Left lung (tissue), 14 donors: ENCODE measurements at places on chromosomes 5 and 9. TPM values are rescaled to one million over a fixed set of nuclear protein-coding genes. Genes with fewer than 3 reads are reported as not detected.

The FGF10 gene
- polyA plus RNA-seq = 43.9 TPM

DNA sequence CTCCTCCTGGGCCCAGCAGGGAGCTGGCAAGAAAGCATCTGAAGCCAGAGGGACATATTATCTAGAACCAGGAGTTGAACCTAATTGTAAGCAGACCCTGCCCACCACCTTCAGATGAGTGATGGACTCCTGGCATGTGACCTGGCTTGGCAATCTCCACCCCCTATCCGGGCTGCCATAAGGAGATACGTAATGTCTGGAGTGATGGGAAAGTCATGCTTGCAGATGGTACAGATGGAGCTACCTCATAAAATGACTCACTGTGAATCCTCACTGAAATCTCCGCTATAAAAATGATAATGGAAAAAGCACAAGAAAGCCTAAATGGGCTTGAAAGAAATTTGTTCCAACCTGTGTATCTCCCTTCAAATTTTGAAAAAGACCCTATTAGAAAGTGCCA, 157.5 kb downstream of the DMRT2 start:
- no peak for DNase-seq

The CCDC192 gene
- polyA plus RNA-seq = 1.4 TPM

DNA sequence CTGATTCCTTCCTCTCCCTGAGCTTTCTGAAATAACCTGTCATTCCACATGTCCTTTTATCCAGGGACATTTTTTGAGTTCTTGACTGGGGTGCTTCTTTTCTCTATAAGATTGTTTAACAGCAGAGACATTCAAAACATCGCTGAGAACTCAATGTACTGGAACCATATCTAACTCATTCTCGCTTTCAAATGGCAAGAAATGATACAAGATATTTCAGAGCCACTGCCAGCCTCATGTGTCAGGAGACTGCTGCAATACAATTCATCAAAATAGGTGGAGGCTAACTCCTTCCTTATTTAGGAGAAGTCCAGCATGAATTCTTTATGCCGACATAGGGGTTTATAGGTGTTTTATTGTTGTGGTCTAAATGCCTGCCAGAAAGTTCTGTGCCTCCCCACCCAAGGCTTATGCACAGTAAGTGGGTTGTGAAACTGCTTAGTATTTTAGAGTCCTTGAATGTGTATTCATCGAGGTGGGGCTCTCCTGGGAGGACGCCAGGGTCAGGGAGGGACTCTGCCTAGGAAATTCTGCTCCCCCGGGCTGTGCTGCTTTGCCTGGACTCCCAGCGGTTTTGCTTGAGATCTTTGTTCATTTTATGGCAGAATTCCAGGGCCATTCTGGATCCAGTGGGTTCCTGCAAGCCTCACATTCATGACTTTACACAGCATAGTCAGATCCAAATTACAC, 53.9 kb downstream of the ZNF474 start:
- peak; percentile 62 for DNase-seq

DNA sequence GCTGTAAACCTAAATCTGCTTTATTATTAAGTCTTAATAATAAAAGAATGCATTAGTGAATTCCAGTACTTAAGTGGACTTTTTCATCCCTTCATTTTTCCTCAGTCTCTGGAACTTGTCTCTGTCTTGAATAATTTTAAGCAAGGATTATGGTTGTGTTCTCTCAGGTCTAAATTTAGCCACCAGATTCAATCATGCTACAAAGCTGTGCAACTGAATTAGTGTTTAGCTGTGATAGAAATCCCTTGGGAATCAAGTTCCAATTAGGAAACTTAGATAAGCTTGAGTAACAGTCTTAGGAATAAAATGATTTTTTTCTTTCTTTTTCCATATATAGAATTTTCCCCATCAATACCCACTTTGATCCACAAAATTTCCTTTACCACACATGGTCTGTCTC, 104.3 kb downstream of the PLPPR1 start:
- DNase-seq = no peak

The ANKRD55 gene
- polyA plus RNA-seq = 0.73 TPM

GRCh38 chr9:129109537-129109903, 1.1 kb downstream of the CRAT start:
- DNase-seq = no peak

DNA sequence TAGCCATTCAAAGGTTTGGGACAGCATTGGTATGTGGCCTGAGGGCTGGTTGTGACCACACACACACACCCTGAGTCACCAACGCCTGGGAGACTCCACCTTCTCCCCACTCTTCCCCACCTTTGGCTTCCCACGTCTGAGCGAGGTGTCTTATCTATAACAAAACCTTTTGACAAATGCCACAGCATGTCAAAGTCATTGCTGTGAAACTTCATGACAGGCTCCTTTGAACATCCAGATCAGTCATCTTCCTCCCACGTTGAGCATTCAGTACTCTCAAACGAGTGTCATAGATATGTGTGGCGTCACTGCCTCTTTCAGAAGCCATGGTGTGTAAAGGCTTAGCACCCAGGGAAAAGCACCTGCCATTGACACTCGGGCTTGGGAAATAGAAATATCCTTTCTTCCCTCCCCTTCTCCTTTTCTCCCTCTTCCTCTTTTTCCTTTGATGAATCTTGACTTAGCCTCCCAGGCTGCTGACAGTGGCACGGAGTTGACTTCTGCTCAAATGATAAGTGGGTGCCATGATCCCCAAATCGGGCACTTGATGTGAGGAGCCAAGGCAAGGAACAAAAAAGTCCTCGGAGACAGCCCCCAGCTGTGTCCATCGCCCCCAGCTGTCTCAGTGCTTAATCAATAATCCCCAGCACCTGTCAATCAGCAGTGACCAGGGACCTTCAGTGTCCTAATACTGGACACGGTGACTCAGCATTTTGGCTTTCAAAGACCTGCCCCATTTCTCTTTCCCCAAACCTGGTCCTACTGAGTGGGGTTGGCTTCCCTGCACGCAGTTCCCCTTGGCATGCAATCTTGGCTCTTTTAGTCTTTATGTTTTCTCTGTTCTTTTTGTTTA, 114.8 kb downstream of the FGF18 start:
- DNase-seq = no peak

GRCh38 chr9:111974092-111974681, 77.6 kb downstream of the UGCG start:
- no peak for DNase-seq

- no peak for DNase-seq
Observed at GRCh38 chr9:15293804-15294316, 13.2 kb downstream of the TTC39B start.

The B4GALT1 gene
- 58.8 TPM for polyA plus RNA-seq

DNA sequence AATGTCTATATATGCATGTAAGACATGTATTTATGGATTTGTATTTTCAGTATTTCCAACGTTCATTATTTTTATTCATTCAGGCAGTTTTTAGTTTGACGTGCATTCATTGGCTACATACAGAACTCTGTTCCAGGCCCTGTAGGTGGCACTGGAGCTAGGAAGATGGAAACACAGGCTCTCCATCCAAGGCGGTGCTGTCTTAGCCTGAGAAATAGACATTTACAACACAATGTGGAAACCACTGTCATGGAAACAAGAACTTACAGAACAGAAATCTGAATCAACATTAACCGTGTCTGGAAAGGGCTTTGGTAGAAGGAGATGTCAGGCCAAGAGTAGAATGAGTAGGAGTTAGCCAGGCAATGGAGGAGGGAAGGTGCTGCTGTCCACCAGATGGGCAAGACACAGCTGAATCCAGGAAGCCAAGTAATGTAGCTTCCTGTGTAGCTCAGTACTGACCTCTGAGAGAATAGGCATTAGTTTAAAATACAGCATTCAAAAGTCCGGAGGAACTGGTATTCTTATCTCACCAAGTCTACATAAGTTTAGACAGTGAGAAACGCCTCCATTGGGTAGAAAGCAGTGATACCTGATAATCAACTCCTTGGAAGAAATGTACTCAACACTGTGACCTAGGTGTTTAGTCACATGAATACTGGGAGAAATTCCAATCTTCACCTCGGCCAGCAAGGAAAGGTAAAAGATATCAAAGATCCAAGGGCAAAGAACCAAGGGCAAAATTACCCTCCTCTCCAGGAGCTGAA, 388.6 kb upstream of the CDH6 start:
- no peak for DNase-seq

GRCh38 chr5:107806271-107806670, 135.5 kb upstream of the EFNA5 start:
- DNase-seq = no peak

The PAIP2 gene
- 138 TPM for polyA plus RNA-seq

GRCh38 chr9:114484854-114485443, 20.3 kb downstream of the WHRN start:
- no peak for DNase-seq

The DOCK2 gene
- polyA plus RNA-seq = 4.3 TPM

DNA sequence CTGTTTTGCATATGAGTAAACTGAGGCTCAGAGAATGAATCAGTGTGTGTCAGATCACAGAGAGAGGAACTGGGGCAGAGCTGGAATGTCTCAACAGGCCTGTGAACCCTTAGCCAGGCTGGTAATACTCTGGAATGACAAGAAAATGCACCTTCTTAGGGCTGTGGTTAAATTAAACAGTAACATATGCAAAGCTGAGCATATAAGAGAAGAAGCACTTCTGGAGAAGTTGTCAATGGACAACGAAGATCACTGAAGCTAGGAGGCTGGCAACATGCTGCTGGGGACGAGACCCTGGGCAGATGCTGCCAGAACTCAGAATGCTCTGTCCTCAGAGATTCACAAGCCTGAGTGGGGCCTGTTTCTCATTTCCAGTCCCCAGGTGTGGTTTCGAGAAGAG, 64.6 kb upstream of the EPB41L4B start:
- no peak for DNase-seq

DNA sequence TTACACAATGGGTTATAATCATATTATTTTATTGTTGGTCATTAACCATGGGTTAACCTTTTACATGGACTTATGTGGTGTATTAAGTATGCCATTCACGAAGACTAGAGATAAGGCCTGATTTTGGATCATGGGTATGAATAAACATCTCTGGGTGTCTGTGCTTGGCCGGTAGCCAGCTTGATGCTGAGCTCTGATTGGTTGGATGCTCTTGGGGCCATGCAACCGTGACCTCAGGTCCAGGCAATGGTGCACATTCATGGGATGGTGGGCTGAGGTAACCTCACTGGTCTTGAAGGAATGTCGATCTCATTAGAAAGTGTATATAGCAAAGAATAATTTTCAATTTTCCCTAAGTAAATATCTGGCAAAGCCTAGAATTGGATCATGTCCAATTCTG, 158.2 kb upstream of the IL12B start:
- no peak for DNase-seq

DNA sequence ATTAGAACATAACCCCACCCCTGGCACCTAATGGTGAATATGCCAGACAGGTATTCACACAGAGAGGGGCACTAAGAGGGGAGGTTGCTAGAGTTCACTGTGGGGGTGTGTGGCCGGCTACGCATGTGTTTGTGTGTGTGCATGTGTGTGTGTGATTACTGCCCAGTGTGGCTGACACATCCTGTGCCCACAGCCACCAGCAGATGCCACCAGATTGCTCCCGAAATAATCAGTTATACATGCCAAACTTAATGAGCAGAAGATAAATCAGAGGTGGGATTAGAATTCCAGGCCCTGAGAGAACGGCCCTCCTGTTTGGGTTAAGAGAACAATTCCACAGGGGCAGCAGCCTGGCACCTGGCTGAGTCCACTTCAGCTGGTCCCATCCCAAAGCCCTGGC, 91.8 kb upstream of the TBCA start:
- no peak for DNase-seq

The IFNA13 gene
- polyA plus RNA-seq = 0.14 TPM

DNA sequence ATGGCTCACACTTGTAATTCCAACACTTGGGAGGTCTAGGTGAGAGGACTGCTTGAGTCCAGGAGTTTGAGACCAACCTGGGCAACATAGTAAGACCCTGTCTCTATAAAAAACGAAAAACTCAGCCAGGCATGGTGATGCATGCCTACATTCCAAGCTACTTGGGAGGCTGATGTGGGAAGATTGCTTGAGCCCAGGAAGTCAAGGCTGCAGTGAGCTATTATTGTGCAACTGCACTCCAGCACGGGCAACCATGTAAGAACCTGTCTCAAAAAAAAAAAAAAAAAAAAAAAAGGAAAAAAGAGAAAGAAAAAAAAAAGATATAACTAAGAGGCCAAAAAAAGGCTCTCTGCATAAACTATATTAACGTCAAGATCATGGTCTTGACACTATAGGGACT, 27.3 kb downstream of the GIN1 start:
- no peak for DNase-seq

- no peak for DNase-seq
Observed at GRCh38 chr9:91858213-91859030, 91.6 kb downstream of the ROR2 start.

- DNase-seq = no peak
Observed at GRCh38 chr5:36685631-36686288, 79.4 kb downstream of the SLC1A3 start.

The PCDHGA8 gene
- 0.73 TPM for polyA plus RNA-seq

DNA sequence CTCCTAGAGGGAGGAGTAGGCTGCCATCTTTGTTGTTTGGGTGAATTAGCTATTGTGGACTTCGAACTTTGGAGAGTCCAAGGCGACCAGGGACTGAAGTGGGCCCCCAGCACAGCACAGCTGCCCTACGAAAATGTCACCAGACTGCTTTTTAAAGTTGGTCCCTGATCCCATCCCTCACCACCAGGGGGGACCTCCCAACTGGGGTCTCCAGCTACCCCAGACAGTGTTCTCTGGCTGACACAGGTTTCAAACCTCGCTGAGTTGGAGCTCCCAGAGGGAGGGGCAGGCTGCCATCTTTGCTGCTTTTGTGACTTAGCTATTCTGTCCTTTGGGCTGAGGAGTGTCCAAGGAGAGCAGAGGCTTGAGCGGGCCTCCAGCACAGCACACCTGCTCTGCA, 45.7 kb upstream of the ADRB2 start:
- DNase-seq = no peak

DNA sequence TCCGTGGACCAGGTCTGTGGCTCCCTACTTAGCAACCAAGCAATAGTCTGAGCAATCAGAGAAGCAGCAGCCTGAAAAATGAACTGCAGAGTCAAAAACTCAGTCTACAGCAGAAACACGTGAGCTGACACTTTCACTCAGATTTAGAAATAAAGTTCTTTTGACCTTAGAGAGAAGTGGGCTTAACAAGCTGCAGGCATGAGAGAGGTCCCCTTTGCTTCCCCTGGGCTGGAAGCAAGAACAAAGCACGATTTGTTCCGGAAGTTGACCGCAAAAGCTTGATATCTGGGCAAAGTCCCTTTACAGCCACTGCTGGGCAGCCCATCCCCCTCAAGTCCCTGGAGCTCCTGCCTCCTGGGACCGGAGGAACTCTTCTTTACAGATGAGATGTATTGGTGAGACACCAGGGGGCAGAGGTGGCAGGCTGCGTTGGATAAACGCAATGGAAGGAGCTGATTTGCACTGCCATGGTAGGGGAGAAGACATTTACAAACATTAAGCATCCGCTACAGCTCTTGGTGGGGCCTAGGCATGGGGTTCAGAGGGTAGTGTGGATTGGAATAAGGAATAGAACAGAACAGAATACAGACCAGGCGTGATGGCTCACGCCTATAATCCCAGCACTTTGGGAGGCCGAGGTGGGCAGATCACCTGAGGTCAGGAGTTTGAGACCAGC, 5.8 kb upstream of the SOWAHA start:
- DNase-seq = no peak
